ENCODE measurements at places on chromosomes 16 and 17.

- DNase-seq = no peak
Observed at GRCh38 chr17:27259356-27259755, 34.6 kb upstream of the WSB1 start.

DNA sequence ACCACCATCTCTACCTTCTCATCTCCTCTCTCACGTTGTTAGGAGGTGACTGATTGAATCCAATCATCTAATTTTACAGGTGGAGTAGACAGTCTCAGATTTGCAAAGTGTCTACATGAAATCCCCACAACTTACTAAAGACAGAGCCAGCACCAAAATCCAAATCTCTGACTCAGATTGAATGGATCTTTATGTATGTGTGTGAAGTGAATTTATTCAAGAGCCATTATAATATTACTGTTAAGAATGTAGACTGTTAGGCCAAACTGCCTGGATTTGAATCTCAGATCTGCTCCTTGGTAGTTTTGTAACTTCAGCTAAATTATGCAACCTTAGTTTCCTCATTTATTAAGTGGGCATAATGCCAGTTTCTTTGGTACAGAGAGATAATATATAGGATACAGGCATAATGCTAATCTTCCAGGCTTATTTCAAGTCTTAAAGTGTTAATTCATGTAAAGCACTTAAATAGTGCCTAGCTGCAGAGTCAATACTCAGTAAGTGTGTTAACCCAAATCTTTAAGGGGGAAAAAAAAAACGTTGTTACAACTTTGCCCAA lies 12.7 kb downstream of the CNEP1R1 start:
- no peak for DNase-seq

- no peak for DNase-seq
Observed at GRCh38 chr17:48973806-48974205, 5.4 kb upstream of the GIP start.

GRCh38 chr17:58283674-58284612 lies 3.2 kb upstream of the MPO start:
- no peak for DNase-seq

DNA sequence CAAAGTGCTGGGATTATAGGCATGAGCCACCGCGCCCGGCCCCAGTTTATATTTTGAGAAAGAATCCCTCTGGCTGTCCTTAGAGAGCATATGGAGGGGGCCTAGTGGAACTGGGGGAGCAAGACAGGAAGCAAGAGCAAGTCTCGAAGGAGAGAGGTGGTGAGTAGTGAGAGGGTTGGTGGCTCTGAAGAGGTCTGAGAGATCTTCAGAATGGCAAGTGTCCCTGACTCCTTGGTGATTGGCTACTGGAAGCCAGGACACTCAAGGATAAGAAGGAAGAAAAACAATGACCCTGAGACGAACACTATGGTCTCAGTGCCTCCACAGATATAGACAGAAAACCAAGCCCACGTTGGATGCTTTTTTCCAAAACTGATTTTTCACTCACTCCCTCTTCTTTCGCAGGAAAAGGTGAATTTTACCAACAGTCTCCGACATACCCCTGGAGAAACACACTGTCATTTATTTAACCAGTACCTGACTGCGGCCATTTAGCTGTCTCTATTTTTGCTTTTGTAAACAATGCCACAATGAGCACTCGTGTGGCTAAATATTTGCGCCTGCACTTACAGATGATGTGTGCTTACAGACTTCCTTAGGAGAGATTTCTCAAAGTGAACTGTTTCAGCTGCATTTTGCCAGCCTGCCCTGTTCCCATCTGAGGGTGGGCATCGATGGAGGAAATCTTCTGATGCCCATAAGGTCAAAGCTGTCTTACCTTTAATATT lies 15.9 kb upstream of the DOK4 start:
- DNase-seq = no peak

GRCh38 chr17:7285679-7286078 lies 4.2 kb downstream of the SLC2A4 start:
- DNase-seq = no peak

DNA sequence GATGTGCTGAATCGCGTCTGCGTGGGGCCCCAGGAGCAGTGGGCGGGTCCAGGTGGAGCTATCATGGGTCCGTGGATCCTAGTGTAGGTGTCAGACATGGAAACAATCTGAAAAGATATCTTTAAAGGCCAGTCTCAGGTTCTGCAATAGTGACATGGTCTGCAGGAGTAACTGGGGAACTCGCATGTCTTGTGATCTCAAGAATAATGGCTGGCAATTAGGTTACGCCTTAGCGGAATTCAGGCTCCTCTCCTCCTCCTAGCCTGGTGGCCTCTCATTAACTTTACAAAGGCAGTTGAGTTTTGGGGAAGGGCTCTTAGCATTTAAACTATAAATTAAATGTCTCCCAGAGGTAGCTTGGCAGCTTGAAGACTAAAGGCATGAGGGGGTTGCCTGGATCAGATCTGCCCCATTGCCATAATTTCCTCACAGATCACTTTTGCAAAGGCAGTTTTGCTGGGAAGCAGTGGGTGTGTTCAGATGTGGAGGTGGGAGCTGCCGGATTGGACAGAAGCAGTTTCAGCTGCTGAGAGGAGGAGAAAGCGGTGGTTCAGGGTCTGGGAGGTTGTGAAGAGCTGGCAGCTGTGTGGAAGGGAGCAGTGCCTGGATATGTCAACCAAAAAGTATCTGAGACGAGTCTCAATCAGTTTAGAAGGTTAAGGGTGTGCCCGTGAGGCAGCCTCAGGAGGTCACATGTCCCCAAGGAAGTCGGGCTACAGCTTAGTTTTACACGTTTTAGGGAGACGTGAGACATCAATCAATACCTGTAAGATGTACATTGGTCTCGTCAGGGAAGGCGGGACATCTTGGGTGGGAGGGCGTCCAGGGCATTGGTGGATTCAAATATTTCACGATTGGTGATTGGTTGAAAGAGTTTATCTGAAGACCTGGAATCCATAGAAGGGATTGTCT lies 2.7 kb downstream of the TBCD start:
- no peak for DNase-seq

DNA sequence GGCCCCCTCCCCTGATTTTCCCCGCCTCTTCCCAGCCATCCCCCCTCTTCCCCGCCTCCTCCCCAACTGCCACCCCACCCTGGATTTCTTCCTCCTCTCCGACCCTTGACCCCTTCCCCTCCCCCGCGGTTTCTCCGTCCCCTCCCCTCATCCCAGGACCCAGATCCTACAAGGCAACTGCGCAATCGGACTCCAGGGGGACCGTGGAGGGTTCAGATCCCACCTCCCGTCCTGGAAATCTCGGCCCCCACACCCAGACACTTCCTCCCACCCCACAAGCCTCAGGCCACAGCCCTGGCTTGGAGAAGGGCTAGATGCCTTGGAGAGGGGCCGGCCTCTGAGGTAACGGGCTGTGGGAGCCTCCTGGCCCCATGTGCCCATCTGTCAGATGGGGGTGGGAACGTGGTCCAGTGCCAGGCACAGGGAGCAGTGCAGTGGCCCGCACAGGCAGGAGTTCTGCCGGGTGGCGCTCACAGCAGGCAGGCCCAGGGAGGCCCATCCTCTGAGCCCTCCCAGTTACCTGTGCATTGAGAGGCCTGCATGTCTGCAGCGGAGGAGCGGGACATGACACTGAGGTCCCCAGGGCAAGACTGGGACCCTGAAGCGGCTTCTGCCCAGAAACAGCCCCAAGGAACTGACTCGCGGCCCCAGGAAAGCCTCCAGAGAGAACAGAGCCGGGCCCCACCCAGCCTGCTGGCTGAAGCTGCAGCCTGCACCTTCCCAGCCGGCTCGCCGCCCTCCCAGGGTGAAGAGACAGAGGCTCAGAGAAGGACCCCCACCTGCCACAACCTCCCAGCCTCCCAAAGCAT lies 16.7 kb downstream of the ZNF423 start:
- no peak for DNase-seq

DNA sequence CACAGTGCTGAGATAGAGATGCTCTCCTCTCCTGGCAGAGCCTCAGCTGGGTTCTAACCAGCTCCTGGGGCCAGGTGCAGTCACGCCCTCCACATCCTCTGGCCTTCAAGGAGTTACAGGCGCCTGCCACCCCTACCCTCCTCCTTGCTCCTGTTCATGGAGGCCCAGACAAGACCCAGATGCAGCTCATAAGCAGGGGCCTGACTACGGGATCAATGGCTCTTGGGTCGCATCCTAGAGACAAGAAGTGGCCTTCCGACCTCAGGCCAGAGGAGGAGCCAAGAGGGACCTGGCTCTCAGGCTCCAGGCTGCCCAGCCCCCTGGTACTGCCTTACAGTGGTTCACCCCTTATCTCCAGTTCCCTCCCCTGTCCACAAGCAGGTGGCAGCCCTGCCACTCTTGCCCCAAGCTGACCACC lies 23.0 kb downstream of the ARHGAP27 start:
- DNase-seq = no peak

- no peak for DNase-seq
Observed at GRCh38 chr17:66953630-66954020, 10.9 kb upstream of the CACNG4 start.

GRCh38 chr17:81435652-81436293 lies 40.5 kb downstream of the BAHCC1 start:
- DNase-seq = no peak

GRCh38 chr17:82232322-82232820 lies 3.5 kb downstream of the SLC16A3 start:
- DNase-seq = no peak

GRCh38 chr17:76345377-76345974 lies 8.2 kb downstream of the PRPSAP1 start:
- no peak for DNase-seq

DNA sequence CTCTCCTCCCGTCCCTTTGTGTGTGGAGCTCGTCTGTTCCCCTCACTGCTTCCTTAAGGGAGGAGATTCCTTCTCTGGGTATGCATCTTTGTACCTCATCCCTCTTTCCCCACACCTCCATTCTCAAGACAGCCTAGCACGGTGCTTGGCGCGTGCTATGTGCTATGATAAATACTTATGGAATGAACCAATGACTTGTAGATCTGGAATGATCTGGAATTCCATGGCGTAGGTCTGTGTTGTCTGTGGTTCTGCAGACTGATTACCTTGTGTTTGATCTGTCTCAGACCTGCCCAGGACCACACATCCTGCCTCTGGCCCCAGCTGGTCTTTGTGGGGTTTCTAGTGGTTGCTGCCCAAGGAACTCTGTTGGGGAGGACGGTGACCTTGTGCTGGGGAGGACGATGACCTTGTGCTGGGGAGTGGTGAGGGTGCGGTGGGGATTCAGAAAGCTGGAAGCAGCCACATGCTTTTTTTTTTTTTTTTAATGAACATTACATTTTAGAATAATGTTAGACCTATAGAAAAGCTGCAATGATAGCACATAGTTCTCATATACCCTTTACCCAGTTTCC lies 33.5 kb upstream of the ETV4 start:
- DNase-seq = no peak

DNA sequence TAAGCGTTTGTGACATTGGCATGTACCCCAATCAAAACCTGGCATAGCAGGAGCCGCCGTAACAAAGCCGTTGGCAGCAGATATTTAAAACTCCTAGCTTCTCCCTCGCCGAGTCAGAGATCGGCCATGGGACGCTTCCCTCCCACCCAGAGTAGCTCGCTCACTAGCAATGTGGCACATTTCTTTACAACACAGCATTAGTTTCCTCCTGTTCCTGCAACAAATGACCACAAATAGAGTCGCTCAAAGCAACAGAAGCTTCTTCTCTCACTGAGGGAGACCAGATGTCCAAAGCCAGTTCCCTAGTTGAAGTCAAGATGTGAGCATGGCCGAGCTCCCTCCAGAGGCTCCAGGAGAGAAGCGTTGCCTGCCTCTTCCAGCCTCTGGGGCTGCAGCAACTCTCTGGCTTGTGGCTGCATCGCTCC lies 106.7 kb downstream of the RBFOX3 start:
- no peak for DNase-seq

DNA sequence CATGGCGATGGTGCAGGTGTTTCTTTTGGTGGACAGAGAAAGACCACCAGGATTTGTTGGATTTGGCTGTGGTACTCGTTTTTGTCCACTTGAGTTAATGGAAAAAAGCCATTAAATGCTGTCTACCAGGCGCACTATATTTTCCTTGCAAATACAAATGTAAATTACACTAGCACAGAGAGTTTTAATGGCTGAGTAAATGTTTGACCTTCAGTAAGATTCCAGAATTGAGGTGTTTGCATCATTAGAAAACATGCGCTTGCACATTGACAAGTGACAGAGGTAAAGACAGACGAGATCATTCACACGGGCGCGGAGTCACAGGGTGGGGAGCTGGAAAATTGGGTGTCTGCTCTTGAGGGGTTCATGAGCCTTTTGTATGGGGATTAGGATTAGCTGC lies 53.5 kb upstream of the AKTIP start:
- DNase-seq = no peak

DNA sequence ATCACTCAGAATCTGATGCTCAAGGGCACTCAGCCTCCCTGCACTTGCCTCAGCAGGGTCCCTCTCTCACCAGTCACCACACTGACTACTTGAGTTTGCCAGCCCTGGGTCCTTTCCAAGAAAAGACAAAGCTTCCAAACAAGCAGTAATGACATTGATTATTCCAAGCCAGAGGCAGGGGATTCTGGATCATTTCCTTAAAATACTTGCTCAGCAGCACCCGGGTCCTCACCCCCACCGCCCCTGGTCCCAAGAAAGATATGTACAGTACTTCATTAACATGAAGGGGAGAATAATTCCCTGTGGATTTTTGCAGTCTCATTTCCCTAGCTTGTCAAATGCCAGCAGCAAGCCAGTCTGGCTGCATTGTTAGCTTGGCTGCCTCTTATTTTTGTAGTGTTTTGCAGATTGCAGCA lies 83.2 kb upstream of the GNAO1 start:
- DNase-seq = no peak

GRCh38 chr16:65697065-65697464 lies 575.2 kb upstream of the CDH11 start:
- no peak for DNase-seq

GRCh38 chr17:27807567-27808470 lies 7.5 kb upstream of the NOS2 start:
- DNase-seq = no peak

- DNase-seq = no peak
Observed at GRCh38 chr17:47604598-47604927, 45.2 kb upstream of the KPNB1 start.

- no peak for DNase-seq
Observed at GRCh38 chr16:66924527-66925321, 611 bp downstream of the RRAD start.

GRCh38 chr16:85910854-85911247 lies 11.9 kb downstream of the IRF8 start:
- no peak for DNase-seq

DNA sequence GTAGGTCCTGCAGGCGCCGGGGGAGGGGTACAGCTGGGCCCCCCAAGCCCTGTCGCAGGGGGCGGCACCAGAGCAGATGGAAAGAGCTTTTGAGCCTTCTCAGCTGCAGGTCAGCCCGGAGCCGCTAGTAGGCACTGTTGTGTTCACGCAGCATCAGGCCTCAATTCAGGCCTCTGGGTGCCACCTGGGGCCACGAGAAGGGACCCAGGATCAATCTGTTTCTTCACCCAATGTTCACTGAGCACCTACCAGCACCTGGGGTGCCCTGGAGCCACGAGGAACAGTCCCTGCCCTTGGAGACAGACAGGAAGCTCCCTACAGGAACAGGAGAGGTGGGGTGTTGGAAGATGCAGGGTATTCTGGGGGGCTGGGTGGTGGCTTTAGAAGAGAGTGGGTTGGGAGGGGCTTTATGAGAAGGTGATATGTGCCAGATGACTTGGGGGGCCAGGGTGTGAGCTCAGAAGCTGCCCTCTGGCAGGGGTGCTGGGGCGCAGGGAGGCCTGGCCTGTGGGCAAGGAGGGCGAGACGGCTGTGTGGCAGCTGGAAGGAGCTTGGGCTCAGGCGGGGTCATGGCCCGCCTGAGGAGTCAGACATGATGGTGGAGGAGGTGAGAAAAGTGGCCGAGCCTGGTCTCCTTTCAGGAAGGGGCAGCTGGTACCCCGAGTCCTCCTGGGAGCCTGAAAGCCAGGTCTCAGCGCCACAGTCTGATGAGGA lies 121.9 kb upstream of the GSE1 start:
- DNase-seq = peak; percentile 30
